ENCODE measurements at places on chromosomes 12 and 14. TPM values are rescaled to one million over a fixed set of nuclear protein-coding genes. Genes with fewer than 3 reads are reported as not detected.
A peak's percentile ranks its signal among the peaks of the same experiment; 100 is the strongest.

DNA sequence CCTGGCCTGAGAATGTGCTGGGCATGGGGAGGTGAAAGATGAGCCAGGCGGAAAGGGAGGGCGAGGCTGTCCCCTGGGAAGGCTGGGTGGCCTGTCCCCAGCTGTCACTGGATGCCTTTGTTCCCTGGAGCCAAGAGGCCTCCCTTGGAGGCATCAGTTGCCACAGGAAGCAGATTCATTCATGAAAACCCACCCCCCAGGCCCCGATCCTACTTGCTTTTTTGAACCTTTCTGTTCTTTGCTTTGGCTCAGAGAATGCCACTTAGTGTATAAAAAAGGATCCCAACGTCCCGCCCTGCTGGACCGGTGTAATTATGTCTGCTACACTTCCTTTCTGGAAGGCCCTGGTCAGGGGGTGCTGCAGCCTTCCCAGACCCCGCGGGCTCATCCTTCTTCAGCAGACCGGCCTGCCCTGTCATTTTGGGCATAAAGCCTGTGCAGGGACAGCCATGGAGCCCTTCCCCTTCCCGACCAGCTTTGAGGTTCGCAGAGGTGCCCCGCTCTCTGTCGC, 220.2 kb downstream of the SLC41A2 start:
- no peak for DNase-seq

- DNase-seq, result peak; percentile 84
Measured at GRCh38 chr14:73771848-73772638, 57.9 kb upstream of the PNMA1 start.

GRCh38 chr12:5364036-5364770, 67.7 kb upstream of the NTF3 start:
- no peak for DNase-seq

- no peak for DNase-seq
Measured at GRCh38 chr12:68963856-68964745, 31.1 kb upstream of the CPM start.

DNA sequence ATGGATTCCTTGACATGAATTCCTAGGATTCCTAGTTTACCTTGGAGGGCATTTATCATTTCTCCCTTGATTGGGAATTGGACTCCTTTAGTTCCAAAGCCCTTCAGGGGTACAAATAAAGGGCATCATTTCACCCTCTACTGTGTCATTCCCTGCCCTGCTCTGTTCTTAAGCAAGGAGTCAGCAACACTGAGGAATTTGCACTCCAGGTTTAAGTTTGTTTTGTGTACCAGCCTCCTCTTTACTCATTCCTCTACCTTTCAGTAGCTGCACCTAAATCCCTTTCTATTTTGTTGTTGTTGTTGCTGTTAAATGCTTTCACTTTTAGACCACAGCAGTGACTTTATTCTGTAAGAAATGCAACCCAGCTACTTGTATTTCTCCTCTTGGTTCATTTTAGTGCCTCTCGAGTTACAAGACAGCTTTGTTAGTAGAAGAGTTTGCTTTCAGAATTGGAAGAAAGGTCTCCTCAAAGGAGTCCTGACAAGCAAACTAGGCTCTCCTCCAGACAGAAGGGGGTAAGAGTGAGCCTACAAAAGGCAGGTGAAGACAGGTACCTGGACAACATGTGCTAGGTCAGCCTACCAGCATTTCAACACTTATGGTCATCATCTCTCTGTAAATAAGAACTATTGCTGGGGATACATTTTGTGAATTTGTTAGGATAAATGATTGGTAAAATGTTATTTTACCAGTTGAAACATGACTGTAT, 90.0 kb downstream of the RMST start:
- no peak for DNase-seq

GRCh38 chr12:40646911-40647310, 45.3 kb upstream of the CNTN1 start:
- DNase-seq, result no peak

DNA sequence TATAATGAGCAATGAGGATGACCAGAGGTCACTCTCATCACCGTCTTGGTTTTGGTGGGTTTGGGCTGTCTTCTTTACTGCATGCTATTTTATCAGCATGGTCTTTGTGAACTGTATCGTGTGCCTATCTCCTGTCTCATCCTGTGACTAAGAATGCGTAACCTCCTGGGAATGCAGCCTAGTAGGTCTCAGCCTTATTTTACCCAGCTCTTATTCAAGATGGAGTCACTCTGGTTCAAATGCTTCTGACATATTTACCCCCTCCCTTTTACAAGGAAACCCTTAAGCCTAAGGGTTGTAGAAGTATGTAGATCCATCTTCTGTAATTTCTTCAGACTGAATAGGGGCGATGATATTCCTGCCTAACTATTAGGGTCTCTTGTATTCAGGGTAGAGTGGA, 8.4 kb downstream of the IFI27L1 start:
- DNase-seq, result no peak

DNA sequence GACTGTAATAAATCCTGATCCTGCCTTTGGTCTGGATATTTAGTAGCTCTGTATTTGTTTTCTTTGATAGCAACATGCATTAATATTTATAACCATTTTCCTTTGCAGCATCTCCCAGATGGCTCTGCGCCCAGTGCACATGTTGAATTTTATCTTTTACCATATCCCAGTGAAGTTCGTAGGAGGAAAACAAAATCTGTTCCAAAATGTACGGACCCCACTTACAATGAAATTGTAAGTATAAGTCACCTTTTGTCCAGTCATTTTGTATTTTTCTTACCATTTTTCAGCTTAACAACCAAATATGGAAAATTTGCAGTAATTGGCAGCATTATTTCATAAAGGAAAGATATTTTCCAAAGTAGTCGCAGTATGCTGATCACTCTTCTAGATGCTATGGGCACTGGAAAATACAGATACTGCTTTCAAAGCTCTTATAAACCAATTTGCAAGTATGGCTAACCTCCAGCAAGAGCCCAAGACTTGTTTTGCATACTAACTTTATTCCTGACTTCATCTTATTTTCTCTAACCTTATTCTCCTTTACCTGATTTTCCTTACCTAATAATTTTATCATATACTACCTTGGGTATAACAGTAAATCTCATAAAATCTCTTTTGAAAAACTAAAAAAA, 97.4 kb downstream of the PLCZ1 start:
- no peak for DNase-seq

DNA sequence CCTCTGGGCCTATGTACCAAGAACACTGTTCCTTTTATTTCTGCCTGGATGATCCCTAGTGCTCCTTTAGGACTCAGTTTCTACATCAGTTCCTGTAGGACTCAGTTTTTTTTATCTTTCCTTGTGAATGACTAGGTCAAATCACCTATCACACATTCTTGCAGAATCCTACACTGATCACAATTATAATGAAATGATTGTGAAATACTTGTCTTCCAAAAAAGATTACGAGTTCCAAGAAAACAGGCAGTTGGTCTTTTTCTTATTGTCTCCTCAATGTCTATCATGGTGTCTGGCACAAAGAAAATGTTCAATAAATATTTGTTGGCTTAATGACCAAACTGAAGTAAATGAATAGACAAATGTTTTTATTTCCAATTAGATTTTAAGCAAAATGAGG, 95.5 kb upstream of the GARIN6 start:
- no peak for DNase-seq

DNA sequence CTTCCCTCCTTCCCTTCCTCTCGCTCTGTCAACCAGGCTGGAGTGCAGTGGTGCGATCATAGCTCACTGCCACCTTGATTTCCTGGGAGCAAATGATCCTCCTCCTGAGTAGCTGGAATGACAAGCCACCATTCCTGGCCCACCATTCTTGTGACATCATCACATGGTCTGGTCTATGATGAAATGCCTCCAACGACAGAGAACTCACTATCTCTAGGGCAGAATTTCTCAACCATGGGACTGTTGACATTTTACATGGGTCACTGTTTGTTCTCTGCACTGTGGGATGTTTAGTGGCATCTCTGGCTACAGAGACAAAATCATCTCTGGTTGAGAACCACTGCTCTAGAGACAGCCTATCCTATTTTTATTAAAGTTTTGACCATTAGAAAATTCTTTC, 9.7 kb downstream of the VRK1 start:
- DNase-seq, result no peak

- no peak for DNase-seq
Measured at GRCh38 chr12:57852620-57853500, 6.3 kb upstream of the CTDSP2 start.

DNA sequence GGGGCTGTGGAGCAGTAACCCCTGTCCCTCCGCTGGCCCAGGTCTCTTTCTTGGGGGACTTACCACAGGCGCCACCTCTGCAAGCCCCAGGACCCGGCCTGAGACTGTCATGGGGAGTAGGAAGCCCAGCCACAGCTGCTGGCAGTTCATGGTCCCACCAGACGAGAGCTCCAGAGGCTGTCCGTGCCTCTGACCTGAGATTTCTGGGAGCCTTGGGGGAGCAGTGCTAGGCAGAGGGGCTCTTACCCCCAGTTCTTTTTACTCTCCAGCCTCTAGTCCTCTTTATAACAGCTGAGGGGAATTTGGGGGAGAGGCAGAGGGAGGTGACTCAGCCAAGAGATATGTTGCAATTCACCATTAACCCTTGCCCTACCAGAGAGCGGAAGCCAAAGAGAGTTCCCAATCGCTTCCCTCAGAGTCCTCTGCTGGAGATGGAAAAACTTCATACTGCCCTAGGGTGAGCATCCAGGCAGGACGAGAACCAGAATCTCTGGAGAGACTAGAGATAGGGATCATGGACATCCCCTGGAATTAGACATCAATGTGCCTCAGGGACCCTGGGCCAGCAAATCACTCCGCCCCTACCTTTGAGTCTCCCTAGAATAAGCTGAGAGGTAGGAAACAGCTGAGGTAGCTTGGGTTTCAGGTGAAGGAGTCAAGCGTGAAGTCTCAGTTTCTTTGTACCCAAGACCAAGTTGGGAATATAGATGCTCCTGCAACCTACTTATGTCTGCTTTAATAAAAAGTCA, at the start of gene MMP19:
Gene MMP19 (minus strand): TSS at position 256 of the 749 bp plus-strand sequence. CDS start 106 bp downstream, at position 150.
- DNase-seq, result no peak

DNA sequence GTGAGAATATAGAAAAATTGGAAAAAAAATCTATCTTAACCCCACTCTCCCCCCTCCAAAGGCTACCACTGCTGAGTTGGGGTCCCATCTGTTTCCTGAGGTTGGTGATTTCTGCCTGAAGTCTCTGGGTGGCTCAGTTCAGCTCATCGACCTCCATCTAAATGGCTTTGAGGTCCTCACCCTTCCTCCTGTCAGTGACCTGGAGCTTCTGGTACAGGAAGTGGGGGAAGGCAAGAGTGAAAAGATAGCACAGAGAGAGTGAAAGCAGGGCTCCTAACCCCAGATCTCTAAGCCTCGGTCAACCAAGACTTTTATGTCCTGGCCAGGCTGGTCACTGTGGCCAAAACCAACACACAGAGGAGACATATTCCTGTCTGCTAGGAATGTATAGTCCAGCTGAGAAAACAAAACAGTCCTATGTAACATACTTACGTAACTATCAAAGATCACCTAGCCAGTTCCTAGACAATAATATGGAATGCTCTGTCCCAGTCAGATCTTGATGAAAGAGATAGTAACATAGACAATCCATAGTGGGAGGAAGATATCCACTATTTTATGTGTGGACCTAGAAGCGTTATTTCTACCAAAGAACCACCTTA, 12.3 kb upstream of the KRT73 start:
- no peak for DNase-seq

DNA sequence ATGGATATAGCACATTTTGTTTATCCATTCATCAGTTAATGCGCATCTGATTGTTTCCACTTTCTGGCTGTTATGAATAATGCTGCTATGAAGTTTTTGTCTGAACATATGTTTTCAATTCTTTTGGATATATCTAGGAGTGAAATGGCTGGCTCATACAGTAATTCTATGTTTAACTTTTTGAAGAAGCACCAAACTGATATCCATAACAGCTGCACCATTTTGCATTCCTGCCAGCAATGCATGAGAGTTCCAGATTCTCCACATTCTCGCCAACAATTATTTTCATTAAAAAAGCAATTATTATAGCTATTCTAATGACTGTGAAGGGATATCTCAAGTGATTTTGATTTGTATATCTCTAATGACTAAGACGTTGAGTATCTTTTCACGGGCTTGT, 89.9 kb upstream of the PPP4R3A start:
- DNase-seq, result no peak

DNA sequence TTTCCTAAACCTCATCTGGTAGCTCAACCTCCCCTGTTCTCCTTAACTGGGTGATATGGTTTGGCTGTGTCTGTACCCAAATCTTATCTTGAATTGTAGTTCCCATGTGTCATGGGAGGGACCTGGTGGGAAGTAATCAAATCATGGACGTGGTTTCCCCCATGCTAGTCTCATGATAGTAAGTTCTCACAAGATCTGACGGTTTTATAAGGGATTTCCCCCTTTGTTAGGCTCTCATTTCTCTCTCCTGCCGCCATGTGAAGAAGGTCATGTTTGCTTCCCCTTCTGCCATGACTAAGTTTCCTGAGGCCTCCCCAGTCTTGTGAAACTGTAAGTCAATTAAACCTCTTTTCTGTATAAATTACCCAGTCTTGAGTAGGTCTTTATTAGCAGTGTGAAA, 19.5 kb downstream of the COX16 start:
- no peak for DNase-seq

DNA sequence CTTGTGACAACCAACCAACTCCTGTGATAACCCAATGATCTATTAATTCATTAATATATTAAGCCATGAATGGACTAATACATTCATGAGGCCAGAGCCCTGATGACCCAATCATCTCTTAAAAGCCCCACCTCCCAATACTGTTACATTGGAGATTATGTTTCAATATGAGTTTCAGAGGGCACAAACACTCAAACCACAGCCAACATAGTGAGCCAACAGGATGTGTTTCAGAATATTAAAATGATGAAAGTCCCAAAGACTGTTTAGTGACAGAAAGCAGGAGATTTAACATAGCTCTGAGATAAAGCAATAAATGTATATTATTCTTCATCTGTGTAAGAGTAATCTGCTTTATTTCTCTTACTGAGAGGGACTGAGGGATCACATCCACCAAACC, 71.7 kb downstream of the PTPRO start:
- DNase-seq, result no peak

GRCh38 chr14:64856529-64857445, 22.9 kb downstream of the SPTB start:
- no peak for DNase-seq

- DNase-seq, result no peak
Measured at GRCh38 chr12:98750511-98750910, 105.4 kb downstream of the APAF1 start.

Gene ATL1
- 4.3 TPM for total RNA-seq

Gene MYF5
- not detected for total RNA-seq

Gene MIP
- total RNA-seq, result not detected

Gene LYZ
- 20.6 TPM for total RNA-seq

Gene ZC2HC1C
- 4.6 TPM for total RNA-seq

Gene KRT6C
- total RNA-seq, result not detected

Gene POTEM
- not detected for total RNA-seq

Gene GPR68
- total RNA-seq, result 0.37 TPM

Gene CDKL1
- total RNA-seq, result 36.2 TPM

Gene WNT1
- total RNA-seq, result not detected

Gene MMP19
- total RNA-seq, result 2.1 TPM

Gene KRT80
- 4.9 TPM for total RNA-seq

Gene NRXN3
- 7.8 TPM for total RNA-seq

Measured in colonic mucosa (tissue), 4 donors.